ENCODE measurements at places on chromosomes 6 and 20. TPM values are rescaled to one million over a fixed set of nuclear protein-coding genes. Genes with fewer than 3 reads are reported as not detected.

GABBR1 gene
- 132 TPM for total RNA-seq

DNA sequence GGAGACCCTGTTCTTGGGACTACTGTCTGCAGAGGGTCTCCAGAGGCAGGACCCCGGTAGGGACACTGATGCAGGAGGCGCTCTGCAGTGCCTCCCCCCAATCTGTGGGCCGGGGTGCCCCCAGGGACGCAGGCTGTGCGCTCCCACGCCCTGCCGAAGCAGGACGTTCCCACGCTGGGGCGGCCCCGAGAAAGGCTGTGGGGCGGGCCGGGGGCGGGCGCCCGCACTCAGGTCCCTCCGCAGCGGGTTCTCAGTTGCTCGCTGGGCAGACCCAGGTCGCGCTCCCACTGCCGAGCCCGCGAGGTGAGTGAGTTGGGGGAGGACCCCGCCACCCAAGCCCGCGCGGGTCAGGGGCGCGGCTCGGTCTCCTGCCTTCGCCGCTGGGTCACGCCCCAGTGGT is at the start of gene COX4I2:
COX4I2 (plus strand) TSS at position 253 of the 400 bp plus-strand sequence. CDS start 1,106 bp downstream, outside the sequence.
- no peaks in the 10 kb centered on the region for H3K4me1 ChIP-seq
- H3K27ac ChIP-seq: no peak within 1 kb of the TSS
- DNase-seq: peak; percentile 40
- no peak within 1 kb of the TSS for H3K4me3 ChIP-seq
- no peaks in the 10 kb centered on the region for H3K36me3 ChIP-seq

DNA sequence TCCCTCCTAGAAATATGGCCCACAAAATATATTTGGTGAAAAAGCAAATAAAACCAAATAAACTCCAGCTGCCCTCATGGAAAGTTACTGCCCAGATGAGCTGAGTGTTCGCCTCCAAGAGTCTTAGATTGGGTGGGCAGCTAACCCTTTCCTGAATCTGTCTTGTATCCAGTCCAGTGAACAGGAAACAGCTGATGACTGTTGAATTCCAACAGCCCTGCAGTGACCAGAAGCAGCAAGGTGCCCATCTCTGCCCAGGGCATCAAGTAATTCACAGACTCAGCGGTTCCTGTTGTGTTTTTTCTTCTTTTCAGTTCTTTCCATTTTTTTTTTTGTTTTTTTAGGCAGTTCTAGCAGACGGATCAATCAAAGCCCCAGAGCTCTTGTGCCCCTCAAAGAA is 199.2 kb downstream of the UBE3D start:
- H3K27ac ChIP-seq: no peak overlapping the region
- no peak for DNase-seq
- H3K36me3 ChIP-seq: no peaks in the 10 kb centered on the region

DNA sequence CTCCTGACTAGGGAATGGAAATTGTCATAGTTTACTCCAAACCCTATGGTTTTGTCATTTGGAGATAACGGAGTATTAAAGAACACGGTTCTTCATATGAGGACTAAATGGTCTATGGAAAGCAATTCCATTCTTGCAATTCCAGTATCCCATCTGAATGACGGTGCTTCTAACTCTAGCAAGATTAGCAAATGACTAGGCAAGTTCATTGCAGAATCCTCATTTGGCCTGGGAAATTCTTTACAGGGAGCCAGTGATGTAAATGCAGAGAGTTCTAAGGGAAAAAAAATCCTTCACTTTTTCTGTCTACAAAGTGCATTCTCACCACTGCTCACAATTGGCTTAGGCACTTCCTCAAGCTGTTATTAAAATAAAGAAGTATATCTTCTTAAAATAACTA is 111.5 kb downstream of the MOXD1 start:
- no peaks in the 10 kb centered on the region for H3K36me3 ChIP-seq
- H3K4me1 ChIP-seq: no peaks in the 10 kb centered on the region
- no peak overlapping the region for H3K4me3 ChIP-seq

DNA sequence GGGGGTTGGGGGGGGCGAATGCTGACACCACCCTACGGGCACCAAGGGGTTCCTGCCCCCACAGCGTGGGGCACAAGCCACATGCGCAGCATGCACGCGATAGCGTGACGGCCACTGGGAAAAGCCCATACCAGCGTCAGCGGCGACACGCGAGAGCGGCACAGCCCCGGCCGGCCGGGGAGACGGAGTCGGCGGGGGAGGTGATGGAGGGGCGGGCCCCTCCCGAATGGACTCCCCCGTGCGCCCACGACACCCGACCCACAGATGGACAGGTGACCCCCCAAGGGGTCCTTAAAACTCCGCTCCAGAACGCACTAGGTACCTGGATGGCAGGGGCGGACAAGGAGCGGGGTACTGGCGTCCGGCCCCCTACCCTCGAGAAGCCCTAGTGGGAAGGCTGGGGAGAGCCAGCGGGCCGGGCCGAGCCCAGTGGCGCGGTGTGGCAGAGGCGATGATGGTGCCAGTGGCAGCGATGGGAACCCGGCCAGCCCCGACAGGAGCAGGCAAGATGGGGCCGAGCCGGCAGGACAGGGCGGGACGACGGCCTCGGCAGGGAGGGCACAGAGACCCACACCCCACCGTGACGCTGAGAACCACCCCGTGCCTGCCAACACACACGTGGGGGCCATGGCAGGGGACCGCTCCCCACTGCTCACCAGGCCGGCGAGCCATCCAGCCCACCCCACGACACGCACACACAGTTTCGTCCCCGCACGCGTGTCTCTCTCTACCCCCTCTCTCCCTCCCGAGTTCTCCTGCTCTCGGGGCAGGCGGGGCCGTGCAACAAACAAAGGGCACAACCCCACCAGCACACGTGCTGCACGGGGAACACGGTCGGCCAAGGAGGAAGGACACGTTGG is 1959.8 kb upstream of the DEFB115 start:
- no peak for DNase-seq
- H3K4me1 ChIP-seq: no peaks in the 10 kb centered on the region
- H3K27ac ChIP-seq: no peak overlapping the region
- no peaks in the 10 kb centered on the region for H3K27me3 ChIP-seq
- peaks cover 23% of the 10 kb centered on the region for H3K36me3 ChIP-seq

DNA sequence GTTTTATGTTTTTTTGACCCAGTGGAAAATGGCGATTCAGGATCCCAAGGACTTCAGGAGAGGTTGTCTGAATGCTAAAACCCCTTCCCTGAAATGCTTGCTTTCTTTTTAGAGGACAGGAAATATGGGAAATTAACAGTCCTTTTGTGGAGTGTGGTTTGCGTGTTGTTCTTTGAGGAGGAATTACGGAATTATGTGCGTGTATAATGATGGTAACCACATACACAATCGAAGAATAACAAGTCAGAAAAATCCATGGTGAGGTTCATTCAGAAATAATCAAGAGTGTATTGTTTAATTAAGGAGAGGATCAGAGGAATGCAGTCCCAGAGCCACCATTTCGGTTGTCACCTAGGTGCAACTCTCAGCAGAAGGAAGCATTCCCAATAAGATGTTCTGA is 73.2 kb downstream of the PHACTR3 start:
- no peak overlapping the region for H3K4me3 ChIP-seq
- no peak overlapping the region for H3K27ac ChIP-seq
- no peaks in the 10 kb centered on the region for H3K4me1 ChIP-seq
- H3K27me3 ChIP-seq: no peaks in the 10 kb centered on the region
- no peaks in the 10 kb centered on the region for H3K36me3 ChIP-seq
- no peak for DNase-seq
